Right cardiac atrium (tissue), 5 donors: ENCODE measurements at places on chromosomes 16 and 17. TPM values are rescaled to one million over a fixed set of nuclear protein-coding genes. Genes with fewer than 3 reads are reported as not detected.

NPIPA7 gene
- 3.2 TPM for total RNA-seq

FAM83G gene
- total RNA-seq: 27.7 TPM

PIPOX gene
- 1.2 TPM for total RNA-seq

SLC5A10 gene
- total RNA-seq: 1.9 TPM

CACNG5 gene
- total RNA-seq: not detected

NOXO1 gene
- not detected for total RNA-seq

PRSS8 gene
- not detected for total RNA-seq

- no peak for DNase-seq
Observed at GRCh38 chr16:25189305-25189704, 27.4 kb upstream of the AQP8 start.

- no peak for DNase-seq
Observed at GRCh38 chr17:39222151-39222550, 3.6 kb downstream of the STAC2 start.

DNA sequence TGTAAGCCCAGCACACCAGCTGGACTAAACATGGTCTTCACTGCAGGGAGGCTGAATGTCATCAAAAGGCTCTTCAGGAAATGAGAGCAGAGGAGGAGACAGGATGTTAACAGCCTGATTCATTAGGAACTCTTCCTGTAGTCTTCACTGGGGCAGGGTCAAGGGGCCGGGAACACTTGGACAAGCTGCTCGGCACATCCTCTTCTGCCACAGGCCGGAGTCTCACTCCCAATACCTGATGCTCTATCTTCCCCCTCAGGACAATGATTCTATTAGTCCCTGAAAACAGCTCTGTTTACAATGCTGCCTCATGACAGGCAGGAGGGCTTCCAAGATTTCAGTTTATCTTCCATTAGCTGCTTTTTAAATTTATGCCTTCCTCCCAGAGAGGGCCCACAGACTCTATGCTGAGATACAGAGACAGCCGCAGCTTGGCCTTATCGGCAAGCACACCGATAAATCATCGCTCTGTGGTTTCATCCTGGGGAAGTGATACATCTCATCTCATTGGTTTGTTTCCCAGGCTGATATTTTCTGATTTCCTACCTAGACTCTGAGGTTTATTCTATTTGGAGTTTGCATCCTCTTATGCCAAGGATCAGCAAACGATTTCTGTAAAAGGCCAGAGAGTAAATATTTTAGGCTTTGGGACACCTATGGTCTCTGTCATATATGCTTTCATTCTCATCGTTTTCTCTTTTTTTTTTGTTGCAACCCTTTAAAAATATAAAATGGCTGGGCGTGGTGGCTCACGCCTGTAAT lies 214.0 kb upstream of the ASIC2 start:
- no peak for DNase-seq

DNA sequence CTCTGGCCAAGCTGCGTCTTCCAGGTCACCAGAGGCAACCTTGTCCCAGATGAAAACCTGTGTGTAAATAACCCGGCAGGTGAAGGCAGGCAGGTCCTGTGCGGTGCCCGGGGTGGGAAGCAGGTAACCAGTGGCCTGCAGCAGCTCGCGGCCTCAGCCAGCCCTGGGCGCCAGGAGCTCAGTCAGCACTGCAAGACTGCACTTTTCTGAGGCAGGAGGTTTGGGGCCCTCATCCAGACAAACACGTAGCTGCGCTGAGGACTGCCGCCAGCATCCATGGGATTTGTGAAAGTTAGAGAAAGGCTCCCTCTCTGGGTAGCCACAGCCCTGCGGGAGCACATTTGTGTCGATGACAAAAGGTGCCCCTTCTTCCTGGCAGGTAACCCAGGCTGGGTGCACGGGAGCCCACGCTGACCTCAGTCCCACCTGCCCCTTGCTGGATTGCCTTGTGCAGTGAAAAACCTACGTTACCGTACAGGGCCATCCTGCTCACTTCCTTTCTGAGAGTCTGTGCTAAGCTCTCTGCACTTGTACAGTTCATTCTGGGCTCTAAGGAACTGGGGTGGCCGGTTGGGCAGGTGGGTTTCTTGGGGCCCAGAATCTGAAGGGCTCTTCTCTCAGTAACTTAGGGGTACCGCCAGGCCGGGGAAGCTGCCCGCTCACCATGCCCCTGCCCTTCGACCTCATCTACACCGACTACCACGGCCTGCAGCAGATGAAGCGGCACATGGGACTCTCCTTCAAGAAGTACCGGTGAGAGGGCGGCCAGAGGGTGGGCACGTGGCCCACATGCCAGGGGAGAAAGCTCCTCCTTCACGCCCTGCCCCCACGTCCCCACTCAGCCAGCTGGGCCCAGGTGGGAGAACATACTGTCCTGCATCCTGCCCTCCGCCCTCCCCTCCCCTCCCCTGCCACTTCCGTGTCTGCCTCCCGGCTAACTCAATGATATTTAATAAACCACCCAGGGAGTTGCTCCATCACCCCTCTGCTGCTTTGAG lies 56.4 kb downstream of the MGAT5B start:
- no peak for DNase-seq

- DNase-seq: no peak
Observed at GRCh38 chr16:74747-75334, 2.4 kb upstream of the RHBDF1 start.

DNA sequence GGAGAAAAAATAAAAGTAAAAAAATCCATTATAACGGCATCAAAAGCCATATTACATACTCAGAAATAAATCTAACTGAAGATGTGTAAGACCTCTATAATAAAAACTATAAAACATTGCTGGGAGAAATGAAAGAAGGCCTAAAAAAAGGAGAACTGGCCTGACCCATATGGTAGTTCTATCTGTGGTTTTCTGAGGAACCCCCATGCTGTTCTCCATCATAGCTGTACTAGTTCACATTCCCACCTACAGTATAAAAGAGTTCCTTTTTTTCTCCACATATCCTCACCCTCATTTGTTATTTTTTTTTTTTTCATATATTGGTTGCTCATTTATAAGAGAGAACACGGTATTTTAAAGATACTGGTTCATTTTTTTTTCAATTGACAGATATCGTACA lies 191.8 kb downstream of the STX8 start:
- DNase-seq: no peak

- no peak for DNase-seq
Observed at GRCh38 chr16:15494236-15494635, 59.8 kb downstream of the BMERB1 start.

- DNase-seq: no peak
Observed at GRCh38 chr17:77935121-77935571, 23.4 kb upstream of the TNRC6C start.

GRCh38 chr16:89289428-89290395 lies 72.2 kb downstream of the ZNF778 start:
- peak; percentile 86 for DNase-seq

DNA sequence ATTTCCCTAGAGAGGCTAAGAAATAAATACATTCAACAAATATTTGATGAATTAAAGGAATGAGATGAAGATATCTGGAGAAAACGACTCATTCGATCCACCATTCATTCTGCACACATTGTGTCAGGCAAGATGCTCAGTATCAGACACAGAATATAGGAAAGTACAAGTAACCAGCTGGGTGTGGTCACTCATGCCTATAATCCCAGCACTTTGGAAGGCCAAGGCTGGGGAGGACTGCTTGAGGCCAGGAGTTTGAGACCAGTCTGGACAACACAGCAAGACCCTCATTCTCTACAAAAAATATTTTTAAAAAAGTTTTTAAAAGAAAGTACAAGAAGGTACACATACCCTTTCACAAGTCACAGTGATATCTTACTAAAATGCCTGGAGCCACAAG lies 42.3 kb downstream of the CRLF3 start:
- no peak for DNase-seq

DNA sequence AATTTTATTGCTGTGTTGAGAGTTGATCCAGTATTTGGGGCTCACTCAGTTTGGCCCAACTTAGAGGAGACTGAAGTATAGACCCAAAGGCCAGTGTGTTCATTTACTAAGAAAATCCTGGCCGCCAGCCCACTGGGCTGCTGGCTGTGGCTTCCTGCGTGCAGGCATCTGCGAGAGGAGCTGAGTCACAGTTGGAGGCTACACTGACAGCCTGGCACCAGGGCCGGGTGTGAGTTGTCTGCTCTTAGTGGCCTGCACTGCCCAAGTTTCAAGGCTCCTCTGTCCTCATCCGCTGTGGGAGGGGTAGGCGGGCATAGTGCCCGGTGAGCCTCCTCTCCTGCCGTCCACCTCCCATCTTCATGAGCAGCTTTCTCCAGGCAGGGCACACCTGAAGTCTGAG lies 54.2 kb downstream of the PLD6 start:
- peak; percentile 96 for DNase-seq

GRCh38 chr17:28579526-28579925 lies 2.8 kb upstream of the ALDOC start:
- no peak for DNase-seq

DNA sequence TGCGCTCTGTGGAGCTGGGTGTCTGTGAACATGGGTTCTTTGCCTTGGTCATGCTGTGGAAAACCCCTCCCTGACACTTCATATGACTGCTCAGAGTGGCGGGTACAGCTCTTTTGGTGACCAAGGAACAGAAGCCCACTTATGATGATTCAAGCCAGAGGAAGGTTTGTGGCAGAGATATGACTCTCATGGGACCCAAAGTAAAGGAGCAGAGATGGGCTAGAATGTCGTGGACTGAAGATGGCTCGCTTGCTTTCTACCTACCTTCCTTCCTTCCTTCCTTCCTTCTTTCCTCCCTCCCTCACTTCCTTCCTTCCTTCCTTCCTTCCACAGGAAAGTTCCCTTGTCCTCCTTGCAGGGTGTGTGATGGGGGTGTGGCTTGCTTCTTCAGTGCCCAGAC lies 169.7 kb upstream of the IRX3 start:
- DNase-seq: no peak

DNA sequence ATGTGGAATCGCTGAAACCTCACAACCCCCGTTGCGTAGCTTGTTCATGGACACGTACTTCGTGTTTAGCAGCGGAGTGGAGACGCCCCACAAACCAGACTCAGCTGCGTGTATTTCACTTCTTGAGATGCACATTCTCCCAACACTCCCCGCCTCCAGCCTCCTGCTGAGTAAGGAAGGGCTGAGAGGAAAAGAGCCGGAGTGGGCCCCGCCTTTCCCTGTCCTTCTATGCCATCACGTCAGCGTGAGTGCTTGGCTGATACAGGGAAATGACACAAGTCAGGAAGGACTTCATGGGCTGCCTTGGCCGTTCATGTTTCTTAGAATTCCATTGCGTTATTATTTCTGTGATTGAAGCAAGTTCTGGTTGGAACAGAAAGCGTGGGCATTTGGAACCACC lies 68.6 kb upstream of the CBX4 start:
- peak; percentile 32 for DNase-seq

GRCh38 chr17:21545064-21545463 lies 147.3 kb upstream of the KCNJ18 start:
- no peak for DNase-seq

GRCh38 chr17:76193591-76193990 lies 46.7 kb downstream of the RNF157 start:
- DNase-seq: no peak

- no peak for DNase-seq
Observed at GRCh38 chr16:68179196-68179795, 56.6 kb downstream of the ESRP2 start.

DNA sequence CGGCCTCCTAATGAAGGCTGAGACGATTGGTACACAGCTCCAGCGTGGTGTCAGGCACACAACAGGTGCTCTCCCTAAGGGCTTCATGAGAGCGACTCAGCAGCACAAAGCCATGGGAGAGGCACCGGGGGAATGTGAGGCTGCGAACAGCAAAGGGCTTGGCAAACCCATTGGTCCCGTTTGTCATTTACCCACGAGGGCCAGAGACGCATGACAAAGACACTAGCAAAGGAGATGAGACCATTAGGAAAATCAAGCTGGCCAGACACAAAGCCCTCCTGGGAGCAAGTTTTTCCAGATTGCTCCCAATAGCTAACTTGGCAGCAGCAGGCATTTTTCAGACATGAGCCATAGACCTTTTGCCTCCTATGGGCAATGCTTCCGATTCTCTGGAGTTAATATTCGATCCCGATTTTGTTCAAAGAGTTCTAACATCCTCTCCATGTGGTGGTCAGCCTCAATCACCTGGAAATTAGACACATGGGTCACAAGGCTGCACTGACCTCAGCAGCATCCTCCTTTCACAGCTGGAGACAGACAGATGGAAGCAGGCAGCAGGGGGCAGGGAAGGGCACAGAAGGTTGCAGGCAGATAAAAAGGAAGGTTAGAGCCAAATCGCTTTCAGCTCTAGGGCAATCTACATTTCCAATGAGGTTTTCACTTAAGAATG lies 38.2 kb downstream of the TK2 start:
- no peak for DNase-seq

DNA sequence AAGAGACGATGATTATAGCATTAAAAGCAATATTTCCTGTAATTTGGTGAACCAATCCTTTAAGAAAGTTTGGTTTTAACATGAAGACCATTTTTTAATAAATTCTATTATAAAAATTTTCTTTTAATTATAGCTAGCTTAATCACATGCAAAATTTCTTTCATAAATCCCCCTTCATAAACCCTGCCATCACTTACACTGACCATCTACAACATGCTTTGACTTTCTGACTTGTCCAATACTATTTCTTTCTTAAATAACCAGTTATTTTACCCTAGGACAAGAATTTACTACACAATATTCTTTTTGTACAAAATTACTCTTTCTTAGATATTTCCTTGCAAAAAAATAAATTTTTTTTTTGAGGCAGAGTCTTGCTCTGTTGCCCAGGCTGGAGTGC lies 1334.8 kb downstream of the CDH11 start:
- no peak for DNase-seq

DNA sequence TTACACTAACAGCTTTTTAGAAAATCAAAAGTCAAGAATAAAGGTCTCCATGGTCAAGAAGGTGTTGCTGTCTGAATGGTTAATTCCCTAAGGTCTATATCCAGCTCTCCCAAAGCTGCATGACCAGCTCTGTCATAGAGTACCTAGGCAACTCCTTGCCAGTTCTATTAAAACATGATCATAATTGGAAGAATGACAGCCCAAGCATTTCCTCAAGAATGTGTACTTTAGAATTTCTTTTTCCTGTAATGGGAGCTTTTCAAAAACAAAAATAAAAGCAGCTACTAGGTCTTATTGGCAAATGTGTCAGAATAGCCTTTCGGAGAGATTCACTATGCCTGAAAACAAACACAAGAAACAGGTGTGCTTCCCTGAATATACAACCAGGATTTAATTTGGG lies 7.9 kb downstream of the SPOP start:
- DNase-seq: no peak

DNA sequence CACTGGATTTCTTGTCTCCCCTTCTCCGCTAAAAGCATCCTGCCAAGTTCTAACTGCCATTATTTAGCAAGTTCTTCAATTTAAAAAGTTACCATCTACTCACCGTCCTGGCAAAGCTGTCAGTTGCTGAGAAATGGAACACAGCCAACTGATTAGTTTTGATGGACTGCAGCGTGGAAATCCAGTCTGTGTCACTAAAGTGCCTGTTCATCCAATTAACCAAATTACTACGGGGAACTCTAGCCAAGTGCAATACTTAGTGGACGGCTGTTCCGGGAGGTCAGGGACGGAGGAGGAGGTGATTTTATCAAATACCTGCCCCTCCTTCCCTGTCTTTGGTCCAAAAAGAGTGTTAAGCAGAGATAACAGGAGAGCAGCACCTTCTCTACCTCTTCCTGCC lies 260.7 kb downstream of the MAF start:
- no peak for DNase-seq
